ENCODE measurements at places on chromosomes 3 and 15.

DNA sequence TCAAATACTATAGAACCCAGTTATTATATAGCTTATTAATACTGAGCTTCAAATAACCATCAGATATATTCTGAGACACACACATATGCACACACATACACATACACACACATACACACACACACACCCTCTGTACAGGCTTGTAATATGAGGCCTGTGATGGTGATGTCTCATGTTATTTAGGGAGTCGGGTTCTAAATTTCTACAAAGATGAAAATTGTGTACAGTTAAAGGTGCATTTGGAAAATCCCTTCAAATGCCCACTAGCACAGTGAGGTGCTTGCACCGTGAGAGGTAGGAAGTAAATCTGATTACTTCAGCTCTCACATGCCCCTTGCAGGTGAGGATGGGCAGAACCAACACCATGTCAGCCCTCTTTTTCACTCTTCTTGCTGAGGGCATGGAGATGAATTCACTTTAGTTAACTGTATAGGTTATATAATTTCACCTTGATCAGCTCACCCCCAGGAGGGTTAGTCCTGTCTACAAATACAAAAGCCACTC is 294.5 kb upstream of the PROK2 start:
- no peak for DNase-seq

- DNase-seq: no peak
These were observed 32.8 kb upstream of the OCA2 start for GRCh38 chr15:28131946-28132345.

DNA sequence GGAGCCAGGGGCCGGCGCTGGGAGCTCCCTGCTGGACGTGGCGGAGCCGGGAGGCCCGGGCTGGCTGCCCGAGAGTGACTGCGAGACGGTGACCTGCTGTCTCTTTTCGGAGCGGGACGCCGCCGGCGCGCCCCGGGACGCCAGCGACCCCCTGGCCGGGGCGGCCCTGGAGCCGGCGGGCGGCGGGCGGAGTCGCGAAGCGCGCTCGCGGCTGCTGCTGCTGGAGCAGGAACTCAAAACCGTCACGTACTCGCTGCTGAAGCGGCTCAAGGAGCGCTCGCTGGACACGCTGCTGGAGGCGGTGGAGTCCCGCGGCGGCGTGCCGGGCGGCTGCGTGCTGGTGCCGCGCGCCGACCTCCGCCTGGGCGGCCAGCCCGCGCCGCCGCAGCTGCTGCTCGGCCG is 1.5 kb downstream of the SMAD6 start:
- peak; percentile 7 for DNase-seq

- no peak for DNase-seq
These were observed 15.1 kb upstream of the ARID3B start for GRCh38 chr15:74525945-74526344.

- DNase-seq: no peak
These were observed 38.2 kb downstream of the CMSS1 start for GRCh38 chr3:99855900-99856299.

- no peak for DNase-seq
These were observed 271.3 kb downstream of the TJP1 start for GRCh38 chr15:29550834-29551465.

DNA sequence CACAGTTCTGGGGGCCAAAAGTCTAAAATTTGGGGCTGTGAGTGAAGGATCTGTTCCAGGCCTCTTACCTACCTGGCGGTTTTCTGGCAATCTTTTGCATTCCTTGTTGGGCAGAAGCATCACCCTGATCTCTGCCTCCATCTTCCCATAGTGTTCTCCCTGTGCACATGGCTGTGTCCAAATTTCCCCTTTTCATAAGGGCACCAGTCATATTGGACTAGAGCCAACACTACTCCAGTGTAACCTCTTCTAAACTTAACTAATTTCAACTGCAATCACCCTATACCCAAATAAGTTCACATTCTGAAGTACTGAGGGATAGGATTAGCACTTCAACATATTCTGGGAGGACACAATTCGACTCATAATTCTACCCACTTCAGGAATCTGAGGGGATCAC is 85.0 kb downstream of the CCNL1 start:
- DNase-seq: no peak

DNA sequence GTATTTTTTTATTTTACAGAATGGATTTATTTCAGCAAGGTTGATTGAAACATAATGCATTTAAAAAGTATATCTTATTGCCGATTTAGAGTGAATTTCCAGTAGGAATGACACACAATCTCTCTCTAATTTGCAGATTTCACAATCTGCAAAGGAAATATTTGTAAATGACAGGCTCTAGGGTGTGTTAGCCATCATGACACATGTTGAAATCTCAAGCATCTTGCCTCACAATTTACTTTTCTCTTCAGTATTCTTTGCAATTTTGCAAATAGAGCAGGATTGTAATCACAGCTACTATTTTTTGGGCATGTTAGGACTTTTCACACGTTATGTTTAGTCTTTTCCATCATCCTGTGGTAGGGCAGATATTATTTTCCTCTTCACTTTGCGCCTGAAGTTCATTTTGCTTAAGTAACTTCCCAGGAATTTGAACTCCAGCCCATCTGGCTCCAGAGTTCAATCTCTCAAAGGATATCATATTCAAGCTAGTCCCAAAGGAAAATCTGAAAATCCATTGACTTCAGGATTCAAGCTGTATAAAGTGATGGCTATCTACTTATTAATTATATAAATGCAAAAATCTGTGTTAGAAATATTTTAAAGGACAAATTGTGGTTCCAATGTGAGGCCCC is 55.4 kb downstream of the ATP13A4 start:
- no peak for DNase-seq

DNA sequence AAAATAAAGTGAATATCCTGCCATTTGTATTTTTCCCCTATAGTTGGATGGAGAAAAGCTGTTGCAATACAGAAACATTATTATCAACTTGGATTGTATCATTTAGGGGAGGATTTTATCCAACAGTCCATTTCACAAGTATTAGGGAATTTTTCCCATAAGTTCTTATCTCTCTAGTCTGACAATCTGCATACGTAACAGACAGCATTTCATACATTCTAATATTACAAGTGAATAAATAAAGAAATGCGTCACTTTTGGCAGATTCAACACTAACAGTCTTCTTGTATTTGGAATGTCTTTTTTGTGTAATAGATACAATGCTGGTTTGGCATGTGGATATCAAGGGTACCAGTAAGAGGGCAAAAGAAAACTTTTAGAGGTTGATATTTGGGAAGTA is 795.3 kb upstream of the ARRDC4 start:
- DNase-seq: no peak

GRCh38 chr3:127629467-127630403 is 750 bp downstream of the PODXL2 start:
- peak; percentile 38 for DNase-seq

GRCh38 chr3:49181351-49181750 is 10.0 kb downstream of the KLHDC8B start:
- no peak for DNase-seq

DNA sequence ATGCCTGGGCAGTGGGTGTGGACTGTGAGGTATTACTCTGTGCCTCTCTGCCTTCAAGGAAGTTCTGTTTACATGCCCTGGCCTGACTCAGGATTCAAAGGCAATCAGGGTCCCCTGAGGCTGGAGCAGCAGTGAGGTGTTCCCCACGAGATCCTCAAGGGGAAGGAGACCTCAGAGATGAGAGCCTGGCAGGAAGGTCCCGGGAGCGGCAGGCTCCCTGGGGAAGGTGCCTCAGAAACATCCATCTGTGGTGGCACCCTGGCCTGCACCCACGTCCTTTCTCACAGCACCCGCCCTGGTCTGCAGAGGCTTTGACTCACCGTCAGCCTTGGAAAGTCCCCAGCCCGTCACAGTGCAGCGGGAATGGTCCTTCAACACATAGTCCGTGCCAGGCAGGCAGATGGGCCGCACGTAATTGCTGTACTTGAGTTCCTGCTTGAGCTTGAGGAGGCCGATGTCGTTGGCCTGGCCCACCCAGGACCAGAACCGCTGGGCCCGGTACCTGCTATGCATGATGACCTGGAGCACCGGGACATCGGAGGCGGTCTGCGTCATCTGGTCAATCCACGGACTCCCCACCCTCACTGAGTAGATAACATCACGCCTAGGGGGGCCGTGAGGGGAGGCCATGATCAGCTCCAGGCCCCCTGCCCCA is 3.6 kb downstream of the PRSS50 start:
- no peak for DNase-seq

DNA sequence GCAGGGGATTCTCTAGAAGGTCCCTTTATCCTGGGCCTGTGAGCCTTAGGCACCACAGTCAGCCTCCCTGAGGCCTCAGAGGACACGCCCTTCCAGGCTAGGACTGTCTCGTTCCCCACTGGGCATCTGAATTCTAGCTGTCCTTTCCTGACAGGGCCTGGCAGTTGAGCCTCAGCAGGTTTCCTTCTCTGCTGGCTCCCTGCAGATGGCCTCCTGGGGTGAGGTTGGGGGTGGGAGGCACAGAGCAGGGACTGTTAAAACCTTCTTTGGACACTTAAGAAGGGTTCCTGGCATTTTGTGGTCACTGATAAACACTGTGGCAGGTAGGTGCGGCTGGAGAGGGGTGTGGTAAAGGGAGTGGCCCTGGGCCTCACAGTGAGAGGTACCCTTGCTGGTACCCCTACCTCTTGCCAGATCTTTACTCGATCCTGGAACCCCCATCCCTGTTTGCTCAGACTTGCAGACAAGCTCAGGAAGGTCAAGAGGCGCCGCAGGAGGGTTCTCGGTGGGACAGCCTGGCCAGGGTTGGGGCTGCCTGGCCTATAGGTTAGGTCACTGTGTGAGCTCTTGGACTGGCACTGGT is 8.5 kb downstream of the CLK3 start:
- no peak for DNase-seq

DNA sequence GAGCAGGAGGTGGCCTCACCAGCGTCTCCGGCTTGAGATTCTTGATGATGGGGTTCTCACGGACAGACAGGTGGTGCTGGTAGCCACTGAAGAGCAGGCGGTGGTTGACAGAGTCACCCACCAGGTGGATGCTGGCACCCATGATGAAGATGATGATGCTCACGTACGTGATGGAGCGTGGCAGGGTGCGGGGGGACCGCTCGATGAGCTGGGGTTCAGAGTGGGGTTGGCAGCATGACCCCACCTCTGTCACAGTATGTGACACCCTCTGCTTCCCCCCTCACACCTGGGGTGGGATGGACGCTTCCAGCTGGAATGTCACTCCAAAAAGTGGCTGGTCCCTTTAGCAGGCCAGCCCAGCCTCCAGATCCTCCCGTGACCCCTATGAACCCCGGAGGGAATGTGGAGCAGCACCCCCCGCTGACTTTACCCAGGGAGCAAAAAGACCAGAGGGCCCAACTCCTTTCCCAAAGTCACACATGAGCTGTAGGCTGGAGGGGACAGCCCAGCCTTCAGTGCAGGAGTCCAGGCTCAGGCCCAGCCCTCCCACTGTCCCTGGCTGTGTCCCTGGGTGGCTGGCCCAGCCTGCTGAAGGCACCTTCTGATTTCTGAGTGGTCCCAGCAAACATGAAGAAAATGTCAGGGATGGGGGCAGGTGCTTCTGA is 6.7 kb upstream of the CALML4 start:
- no peak for DNase-seq

DNA sequence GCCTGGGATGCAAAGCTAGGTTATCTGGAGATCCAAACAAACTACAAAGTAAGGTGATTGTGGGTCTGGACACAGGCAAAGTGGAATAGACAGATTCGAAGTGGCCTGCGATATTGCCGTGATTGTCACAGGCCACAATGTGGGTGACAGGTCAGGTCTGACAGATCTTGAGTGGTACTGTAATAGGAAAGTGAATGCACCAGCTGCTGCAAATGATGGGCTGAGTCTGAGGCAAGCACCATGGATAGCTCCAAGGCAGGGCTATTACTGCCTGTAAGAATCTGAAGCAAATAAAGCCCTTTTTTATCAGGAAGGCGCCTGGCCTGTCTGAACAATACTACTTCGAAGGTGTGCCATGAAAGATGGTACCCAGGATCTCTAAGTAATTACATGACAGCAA is 10.0 kb downstream of the ARMC8 start:
- no peak for DNase-seq

GRCh38 chr3:126216416-126216815 is 36.0 kb upstream of the ALDH1L1 start:
- DNase-seq: no peak

DNA sequence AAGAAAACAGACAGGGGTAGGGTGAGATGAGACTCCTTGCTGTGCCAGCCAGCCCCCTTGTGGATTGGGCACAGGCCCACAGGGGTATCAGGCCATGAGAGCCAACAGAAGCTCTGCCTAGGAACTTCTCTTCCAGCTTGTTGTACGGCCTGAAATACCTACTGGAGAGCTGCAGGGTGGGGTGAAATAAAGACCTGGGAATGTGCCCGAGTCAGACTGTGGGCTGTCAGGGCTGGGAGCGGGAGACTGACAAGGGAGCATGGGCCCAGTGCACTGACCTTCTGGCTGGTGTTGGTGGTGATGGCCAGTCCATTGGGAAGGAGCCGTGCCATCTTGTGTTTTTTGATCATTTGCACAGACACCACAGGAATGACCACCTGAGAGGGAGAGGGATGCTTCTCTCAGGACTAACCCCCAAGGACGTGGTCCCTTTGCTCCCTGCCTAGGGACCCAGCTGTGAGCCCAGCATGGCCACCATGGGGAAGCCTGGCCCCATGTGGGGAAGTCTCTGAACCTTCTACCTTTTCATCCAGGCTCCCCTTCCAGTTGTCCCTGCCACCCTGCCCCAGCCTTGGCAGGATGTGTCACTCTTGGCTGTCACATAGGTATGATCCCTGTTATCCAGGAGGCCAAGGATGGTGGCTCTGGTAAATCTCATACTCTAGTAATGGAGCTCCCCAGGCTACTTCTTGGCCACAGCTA is 30.7 kb downstream of the GRAMD2A start:
- no peak for DNase-seq

- no peak for DNase-seq
These were observed 396.5 kb upstream of the GBE1 start for GRCh38 chr3:82157952-82158351.

GRCh38 chr3:128052595-128053351 is 536 bp downstream of the SEC61A1 start:
- DNase-seq: no peak

DNA sequence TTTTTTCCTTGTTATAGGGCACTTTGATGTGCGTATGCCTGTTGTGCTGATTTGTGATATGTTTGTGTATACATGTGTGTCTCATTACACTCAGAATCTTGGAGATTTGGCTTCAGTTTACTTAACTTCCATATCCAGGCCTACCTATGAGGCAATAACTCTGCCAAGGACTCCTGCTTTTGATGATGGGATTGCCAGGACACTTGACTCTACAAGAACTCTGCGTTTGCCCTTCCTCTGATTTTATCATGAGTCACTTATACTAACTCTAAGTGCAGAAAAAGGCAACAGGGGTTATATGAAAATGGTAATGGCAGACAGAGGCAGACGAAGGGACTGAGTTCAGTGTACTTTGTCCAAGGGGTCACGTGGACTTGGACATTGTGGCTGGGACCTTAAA is 33.6 kb downstream of the MCTP2 start:
- DNase-seq: no peak
